ENCODE measurements at places on chromosomes 2 and 18. TPM values are rescaled to one million over a fixed set of nuclear protein-coding genes. Genes with fewer than 3 reads are reported as not detected.

CMPK2 gene
- 0.80 TPM for total RNA-seq

DNA sequence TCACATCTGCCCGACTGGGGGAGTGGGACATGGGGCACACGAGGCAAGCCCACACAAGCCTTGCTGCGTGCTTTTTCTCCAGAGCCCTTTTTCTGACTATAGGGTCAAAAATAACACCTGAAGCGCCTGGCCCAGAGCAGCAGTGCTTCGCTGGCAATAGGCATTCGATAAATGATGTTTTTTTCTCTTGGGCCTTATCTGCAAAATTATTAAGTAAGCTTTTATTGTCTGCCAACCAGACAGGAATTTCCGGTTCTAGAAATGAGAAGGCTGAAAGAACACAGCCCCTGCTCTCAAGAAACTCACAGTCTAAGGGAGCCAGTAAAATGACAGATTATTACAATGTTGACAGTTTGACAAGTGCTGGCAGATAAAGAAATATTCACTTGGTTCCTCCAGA, 2.7 kb upstream of the TMBIM1 start:
- H3K4me1 ChIP-seq = peaks cover 31% of the 10 kb centered on the region
- no peak for DNase-seq
- H3K27ac ChIP-seq = no peak overlapping the region
- H3K36me3 ChIP-seq = no peaks in the 10 kb centered on the region
- H3K27me3 ChIP-seq = no peaks in the 10 kb centered on the region

GRCh38 chr18:7824970-7825369, 257.9 kb downstream of the PTPRM start:
- DNase-seq = no peak
- H3K4me1 ChIP-seq = no peaks in the 10 kb centered on the region
- no peaks in the 10 kb centered on the region for H3K27me3 ChIP-seq
- no peak overlapping the region for H3K27ac ChIP-seq
- H3K36me3 ChIP-seq = no peaks in the 10 kb centered on the region

DNA sequence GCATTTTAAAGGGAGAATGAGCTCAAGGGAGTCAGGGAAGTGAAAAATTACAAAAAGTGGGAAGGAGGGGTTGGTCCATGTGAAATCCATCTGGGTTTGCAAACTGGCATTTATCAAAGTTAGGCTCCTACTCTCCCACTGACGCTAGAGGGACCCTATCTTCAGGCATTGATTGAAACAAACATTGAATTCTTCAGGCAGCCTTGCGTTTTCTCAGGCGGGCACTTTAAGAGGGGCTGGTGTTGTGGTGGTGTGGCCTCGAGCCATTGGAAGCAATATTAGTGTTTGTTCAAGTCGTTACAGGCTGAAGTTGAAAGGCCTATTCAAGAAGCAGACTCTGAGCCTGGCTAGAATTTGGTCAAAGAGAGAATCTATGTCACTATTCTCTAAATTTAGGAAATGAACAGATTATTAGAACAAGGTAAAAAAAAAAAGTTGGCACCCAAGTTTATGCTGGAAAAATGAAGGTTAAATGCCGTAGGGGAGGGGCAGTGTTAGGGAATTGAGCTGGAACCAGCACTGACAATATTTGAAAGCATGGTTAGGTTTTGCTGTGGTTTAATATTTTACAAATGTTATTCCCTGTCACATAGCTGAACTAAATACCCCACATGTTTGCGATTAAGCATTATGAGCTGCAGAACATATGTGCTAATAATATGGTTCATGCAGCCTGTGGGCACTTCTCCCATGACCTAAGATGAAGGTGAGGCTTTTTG, 36.8 kb downstream of the STON1 start:
- no peak overlapping the region for H3K4me3 ChIP-seq
- H3K27me3 ChIP-seq = 0 out of 2 replicates have a peak, but pooled peaks cover 2% of the 10 kb centered on the region
- H3K36me3 ChIP-seq = no peaks in the 10 kb centered on the region
- DNase-seq = no peak
- no peaks in the 10 kb centered on the region for H3K4me1 ChIP-seq

- no peaks in the 10 kb centered on the region for H3K36me3 ChIP-seq
- H3K4me3 ChIP-seq = no peak overlapping the region
- no peak for DNase-seq
- peaks cover 3% of the 10 kb centered on the region for H3K4me1 ChIP-seq
These were observed 1.3 kb upstream of the IL1R1 start for GRCh38 chr2:102141011-102141943.

OXER1 gene
- 0.10 TPM for total RNA-seq

DNA sequence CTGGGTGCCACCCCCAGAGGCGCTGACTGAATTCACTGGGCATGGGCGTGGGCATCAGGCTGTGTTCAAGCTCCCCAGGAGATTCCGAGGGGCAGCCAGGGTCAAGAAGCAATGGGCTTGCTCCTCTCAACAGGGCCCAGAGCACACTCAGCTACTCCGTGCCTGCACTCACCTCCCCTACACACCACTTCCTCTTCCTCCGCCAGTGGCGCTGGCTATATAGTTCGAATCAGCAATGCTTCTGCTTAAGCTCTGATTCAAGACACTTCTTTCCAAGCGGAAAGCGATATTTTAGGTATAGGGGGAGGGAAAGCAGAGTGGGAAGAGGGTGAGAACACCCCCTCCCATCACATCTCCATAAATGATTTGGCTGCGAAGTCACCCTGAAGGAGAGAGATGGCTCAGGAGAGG, 42.1 kb downstream of the CRACDL start:
- no peak overlapping the region for H3K4me3 ChIP-seq
- no peak overlapping the region for H3K27ac ChIP-seq
- no peaks in the 10 kb centered on the region for H3K4me1 ChIP-seq
- no peaks in the 10 kb centered on the region for H3K27me3 ChIP-seq

Measured in Panc1 (cell line).